Astrocyte of the spinal cord (primary cell): ENCODE measurements at places on chromosomes 16 and 17.
A peak's percentile ranks its signal among the peaks of the same experiment; 100 is the strongest.

GRCh38 chr16:48511716-48512115 is 98.3 kb downstream of the N4BP1 start:
- DNase-seq: no peak

DNA sequence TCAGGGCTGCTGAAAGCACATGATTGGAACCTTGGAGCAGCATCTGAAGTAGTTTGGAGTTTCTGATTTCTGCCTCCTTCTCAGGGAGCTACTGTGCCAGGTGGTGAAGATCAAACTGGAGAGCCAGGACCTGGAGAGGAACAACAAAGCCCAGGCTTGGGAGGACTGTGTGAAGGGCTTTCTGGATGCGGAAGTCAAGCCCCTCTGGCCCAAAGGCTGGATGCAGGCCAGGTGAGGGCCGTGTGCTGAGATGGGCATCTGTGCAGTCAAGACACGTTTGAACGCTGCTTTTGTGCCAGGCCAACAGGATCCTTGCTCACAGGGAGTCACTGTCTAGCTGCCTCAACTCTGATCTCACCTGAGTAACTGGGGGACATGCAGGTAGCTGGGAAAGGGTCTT is 23.8 kb downstream of the UBN1 start:
- no peak for DNase-seq

- DNase-seq: no peak
Observed at GRCh38 chr16:27463741-27464591, 62.0 kb downstream of the IL21R start.

GRCh38 chr17:11487469-11487868 is 110.8 kb upstream of the DNAH9 start:
- no peak for DNase-seq

DNA sequence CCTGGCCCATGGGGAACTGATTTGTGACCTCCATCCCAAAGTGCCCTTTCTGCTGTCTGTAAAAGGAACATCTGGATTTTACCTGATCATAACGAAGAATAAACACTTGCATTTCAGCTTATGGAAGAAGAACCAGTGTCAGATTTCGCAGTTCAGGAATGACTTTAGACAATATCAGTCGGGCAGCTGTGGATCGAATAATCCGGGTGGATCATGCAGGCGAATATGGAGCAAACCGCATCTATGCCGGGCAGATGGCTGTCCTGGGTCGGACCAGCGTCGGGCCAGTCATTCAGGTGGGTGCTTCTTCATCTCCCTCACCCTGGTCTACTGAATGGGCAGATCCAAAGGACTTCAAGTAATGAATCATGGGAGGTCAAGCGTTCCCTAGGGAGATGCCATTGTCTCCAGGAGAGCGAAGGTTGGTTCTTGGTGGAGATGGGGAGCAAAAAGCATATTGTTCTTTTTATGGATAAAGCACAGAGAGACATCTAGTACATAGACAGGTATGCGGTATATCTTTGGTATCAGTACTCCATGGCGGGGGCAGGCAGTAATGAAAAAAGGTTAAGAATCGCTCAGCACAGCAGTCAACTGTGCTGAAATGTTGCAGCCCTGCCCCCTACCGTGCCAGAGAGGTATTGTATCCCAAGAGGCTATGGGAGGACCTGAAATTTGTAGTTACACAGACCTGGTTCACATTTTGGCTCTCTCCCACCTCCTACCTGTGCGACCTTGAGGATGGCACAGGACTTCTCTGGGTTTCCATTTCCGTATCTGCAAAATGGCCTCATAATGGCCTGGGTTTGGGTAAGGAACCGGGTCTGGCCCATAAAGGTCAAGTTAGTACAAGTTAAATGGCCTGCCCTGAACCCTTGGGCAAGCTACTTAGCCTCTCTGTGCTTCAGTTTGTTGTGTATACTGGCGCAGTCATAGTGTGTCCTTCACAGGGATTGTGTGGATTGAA is 4.7 kb downstream of the COQ7 start:
- DNase-seq: peak; percentile 58

DNA sequence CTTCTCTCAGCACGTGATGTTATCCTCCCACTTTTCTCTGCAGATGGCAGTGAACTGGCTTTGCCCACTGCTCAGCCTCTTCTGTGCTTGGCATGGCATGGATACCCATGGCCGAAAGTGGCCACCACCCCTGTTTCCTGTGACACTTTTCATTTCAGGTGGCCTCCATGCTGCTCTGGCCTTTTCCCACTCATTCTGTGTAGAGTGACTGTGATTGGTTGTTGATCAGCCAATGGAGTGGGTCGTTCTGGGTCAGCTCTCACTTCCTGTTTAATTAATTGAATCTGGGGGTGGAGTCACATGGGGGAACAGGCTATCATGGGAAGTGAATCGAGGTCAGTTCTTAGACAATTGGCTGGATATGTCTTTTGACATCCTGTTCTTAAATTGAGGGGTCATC is 350.1 kb upstream of the EEF2KMT start:
- no peak for DNase-seq

- DNase-seq: no peak
Observed at GRCh38 chr17:57724026-57724728, 20.9 kb downstream of the CCDC182 start.

GRCh38 chr17:81238490-81238814 is 403 bp downstream of the TEPSIN start:
- DNase-seq: no peak

GRCh38 chr16:23905027-23905426 is 69.2 kb downstream of the PRKCB start:
- DNase-seq: peak; percentile 26

GRCh38 chr17:78272181-78272913 is 40.9 kb downstream of the TMEM235 start:
- peak; percentile 49 for DNase-seq

GRCh38 chr17:29572691-29573557 is 4.4 kb downstream of the TP53I13 start:
- peak; percentile 34 for DNase-seq

DNA sequence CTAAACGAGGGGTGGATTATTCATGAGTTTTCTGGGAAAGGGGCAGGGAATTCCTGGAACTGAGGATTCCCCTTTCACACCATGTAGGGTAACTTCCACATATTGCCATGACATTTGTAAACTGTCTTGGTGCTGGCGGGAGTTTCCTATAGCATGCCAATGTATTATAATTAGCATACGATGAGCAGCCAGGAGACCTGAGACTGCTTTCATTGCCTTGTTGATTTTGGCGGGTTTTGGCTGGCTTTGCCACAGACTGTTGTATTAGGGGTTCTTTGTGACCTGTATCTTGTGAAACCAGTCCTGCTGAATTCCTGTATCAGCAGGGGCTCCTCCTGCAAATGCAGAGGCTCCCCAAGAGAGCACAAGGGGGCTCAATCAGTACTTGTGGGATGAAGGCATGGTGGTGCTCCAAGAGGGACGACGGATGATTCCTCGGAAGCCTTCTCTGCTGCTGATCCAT is 104.4 kb upstream of the CACNG5 start:
- DNase-seq: peak; percentile 59

GRCh38 chr17:3688027-3688553 is 7.9 kb downstream of the P2RX5 start:
- no peak for DNase-seq

GRCh38 chr17:7552621-7553051 is 3.8 kb downstream of the TNFSF12 start:
- no peak for DNase-seq

- no peak for DNase-seq
Observed at GRCh38 chr16:57016301-57016700, 26.9 kb downstream of the NLRC5 start.

- peak; percentile 16 for DNase-seq
Observed at GRCh38 chr16:64730261-64730660, 391.6 kb downstream of the CDH11 start.

GRCh38 chr17:28726226-28726626 is at the start of gene TLCD1:
TSS of gene TLCD1 (minus strand) at chr17:28726233. CDS start at chr17:28726097, 136 bp downstream.
- peak; percentile 71 for DNase-seq

GRCh38 chr16:48318630-48319029 is 66.6 kb downstream of the SIAH1 start:
- peak; percentile 82 for DNase-seq

DNA sequence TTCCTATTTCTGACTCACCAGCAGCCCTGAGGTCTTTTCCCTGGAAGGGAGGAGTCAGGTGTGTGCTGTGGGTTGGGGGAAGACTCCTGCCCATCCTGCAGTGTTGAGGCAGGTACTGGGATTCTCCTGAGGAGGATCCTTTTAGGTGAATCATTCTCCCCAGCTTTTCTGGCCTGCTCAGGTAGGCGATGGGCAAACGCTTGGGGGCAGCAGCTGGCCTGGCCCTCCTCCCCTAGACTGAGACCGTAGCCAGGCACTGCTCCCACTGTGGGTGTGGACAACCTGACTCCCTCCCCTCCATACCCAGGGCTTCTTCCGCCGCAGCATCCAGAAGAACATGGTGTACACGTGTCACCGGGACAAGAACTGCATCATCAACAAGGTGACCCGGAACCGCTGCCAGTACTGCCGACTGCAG is 15.1 kb downstream of the GJD3 start:
- no peak for DNase-seq

DNA sequence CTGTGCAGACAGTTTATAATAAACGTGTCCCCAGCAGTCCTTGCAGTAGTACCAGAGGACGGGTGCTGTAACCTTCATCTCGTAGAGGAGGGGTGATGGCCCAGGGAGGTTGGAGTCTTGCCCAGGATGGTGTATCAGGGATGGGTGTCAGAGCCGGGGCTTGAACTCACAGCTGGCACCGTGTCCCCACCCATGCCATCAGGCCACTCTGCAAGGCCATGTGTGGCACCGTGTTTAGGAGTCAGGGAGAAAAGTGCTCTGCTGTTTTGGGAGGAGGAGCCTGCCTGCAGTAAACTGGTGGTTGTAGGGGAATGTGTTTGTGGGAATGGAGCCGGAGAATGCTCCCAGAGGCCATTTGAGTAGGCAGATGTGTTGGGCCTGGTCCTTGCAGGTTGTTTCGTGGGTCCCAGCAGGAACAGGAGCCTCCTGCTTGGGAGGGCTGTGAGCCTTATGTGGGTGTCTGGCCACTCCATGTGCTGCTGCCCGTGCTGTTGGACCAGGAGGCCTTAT is 1.7 kb downstream of the ADORA2B start:
- DNase-seq: no peak

GRCh38 chr16:1763521-1764511 is 7.5 kb downstream of the NME3 start:
- peak; percentile 45 for DNase-seq

- no peak for DNase-seq
Observed at GRCh38 chr16:56352351-56353053, 72.8 kb downstream of the AMFR start.

- DNase-seq: peak; percentile 92
Observed at GRCh38 chr16:21260870-21261791, 17.0 kb downstream of the CRYM start.

GRCh38 chr16:74892574-74893461 is 92.1 kb downstream of the WDR59 start:
- no peak for DNase-seq

- peak; percentile 56 for DNase-seq
Observed at GRCh38 chr16:83878838-83879237, 20.1 kb upstream of the MLYCD start.

DNA sequence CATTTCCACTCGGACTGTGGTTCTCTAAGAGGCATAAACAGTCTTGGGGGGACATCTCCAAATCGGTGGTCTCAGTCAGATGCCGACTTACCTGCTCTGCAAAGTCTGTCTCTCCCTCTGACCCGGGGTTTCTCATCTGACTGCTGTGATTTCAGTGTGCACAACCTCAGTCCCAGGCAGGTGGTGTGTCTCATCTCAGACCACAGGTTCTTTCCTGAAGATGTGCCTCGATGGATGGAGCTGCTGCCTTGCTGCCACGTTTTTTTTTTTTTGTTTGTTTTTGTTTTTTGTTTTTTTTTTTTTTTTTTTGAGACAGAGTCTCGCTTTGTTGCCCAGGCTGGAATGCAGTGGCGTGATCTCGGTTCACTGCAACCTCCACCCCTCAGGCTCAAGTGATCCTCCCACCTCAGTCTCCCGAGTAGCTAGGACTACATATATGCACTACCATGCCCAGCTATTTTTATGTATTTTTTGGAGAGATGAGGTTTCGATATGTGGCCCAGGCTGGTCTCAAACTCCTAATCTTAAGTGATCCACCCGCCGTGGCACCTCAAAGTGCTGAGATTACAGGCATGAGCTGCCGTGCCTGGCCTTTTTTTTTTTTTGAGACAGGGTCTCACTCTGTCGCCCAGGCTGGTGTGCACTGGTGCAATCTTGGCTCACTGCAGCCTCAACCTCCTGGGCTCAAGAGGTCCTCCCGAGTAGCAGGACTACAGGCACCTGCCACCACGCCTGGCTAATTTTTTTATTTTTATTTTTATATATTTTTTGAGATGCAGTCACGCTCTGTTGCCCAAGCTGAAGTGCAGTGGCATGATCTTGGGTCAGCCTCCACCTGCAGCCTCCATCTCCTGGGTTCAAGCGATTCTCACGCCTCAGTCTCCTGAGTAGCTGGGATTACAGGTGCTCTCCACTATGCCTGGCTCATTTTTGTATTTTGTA is 15.4 kb downstream of the SPIRE2 start:
- DNase-seq: no peak

- DNase-seq: no peak
Observed at GRCh38 chr17:45334231-45334630, 17.4 kb upstream of the MAP3K14 start.

GRCh38 chr16:48647794-48648193 is 37.8 kb upstream of the N4BP1 start:
- DNase-seq: no peak

- DNase-seq: no peak
Observed at GRCh38 chr17:66695098-66695497, 139.8 kb upstream of the CACNG5 start.

- DNase-seq: peak; percentile 85
Observed at GRCh38 chr16:86222965-86223551, 287.3 kb upstream of the FOXF1 start.

- peak; percentile 64 for DNase-seq
Observed at GRCh38 chr16:5041600-5042133, 7.9 kb upstream of the NAGPA start.

DNA sequence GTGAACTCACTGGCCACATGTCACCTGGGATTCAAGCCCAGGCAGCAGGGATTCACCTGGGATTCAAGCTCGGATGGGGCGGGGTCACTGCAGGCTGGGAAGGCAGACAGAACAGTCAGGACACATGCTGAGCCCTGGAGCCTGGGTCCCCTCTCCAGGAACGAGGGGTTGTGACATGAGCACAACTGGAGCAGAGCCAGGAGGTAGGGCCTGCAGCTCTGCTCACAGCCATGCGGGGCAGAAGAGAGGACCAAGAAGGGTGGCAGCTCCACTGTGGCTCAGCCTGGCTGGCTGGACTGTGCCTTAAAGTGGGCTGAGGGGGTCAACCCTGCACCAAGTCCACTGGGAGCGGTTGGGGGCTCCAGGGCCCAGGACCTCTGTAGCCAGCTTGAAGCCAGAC is 150.1 kb downstream of the RAB11FIP4 start:
- no peak for DNase-seq
